ENCODE measurements at places on chromosomes 16 and 17.

DNA sequence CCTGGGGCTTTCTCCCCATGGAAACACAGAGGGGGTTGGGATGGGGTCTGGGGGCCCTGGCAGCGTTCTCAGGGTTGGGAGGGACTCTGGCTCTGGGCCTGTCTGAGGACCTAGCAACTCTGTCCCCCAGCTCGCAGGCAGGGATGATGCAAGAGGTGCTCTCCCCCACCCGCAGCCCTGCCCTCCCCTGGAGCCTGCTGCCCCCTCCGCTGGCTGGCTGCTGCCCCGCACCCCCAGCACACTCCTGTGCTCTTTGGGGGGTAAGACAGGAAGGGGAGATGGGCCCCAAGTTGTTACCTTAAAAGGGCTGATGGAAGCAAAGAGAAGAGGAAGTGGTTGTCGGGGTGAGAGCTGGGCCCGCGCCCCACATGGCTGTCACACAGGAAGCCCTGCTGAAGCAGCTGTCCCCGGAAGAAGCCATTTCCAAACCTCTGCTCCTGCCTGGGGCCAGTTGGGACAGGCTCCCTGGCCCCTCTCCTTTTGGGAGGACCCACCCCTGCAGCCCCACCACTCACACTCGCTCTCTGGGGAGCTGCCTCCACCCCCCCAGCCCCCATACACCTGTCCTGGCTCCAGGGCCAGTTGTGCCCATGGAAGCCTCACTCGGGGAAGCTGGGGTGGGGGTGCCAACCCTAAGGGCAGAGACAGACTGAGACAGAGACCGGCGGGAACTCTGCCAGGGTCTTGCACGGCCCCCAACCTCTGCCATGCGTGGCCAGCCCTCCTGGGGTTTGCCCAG is 2.5 kb downstream of the CORO1A start:
- no peak for DNase-seq

DNA sequence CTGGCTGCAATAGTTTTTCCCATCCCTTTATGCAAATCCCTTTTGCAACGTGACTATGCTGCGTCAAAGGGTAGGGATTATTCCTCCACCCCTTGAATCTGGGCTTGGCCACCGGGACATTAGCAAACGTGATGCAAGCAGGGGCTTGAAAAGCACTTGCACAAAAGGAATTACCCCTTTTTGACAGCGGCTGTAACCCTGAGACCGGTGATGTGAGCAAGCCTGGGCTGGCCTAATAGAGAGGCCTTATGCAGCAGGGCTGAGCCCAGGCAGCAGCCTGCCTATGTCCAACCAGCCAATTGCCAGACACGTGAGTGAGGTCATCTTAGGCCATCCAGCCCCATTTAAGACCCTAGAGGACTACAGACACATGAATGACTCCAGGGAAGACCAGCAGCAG is 30.4 kb upstream of the PAFAH1B1 start:
- DNase-seq = no peak

GRCh38 chr16:29312835-29313558 is 93.5 kb downstream of the NPIPB11 start:
- DNase-seq = no peak

- DNase-seq = no peak
These were observed 133.6 kb downstream of the AATF start for GRCh38 chr17:37082311-37082860.

DNA sequence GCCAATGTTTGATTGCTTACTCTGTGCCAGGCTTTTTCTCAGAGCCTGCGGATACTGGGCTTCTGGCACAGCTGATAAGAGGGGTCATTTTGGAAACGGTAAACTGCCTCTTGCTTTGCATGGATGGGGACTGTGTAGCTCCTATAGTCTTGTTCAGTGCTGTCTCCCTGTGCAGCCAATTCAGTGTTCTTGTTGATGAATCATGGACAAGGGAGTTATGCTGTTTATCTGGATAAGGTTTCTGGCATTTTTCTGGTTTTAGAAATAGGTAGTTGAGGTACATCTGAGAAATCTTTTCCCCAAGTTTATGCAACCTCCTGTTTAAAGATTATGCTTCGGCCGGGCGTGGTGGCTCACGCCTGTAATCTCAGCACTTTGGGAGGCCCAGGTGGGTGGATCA is 16.7 kb upstream of the TANGO6 start:
- DNase-seq = no peak

DNA sequence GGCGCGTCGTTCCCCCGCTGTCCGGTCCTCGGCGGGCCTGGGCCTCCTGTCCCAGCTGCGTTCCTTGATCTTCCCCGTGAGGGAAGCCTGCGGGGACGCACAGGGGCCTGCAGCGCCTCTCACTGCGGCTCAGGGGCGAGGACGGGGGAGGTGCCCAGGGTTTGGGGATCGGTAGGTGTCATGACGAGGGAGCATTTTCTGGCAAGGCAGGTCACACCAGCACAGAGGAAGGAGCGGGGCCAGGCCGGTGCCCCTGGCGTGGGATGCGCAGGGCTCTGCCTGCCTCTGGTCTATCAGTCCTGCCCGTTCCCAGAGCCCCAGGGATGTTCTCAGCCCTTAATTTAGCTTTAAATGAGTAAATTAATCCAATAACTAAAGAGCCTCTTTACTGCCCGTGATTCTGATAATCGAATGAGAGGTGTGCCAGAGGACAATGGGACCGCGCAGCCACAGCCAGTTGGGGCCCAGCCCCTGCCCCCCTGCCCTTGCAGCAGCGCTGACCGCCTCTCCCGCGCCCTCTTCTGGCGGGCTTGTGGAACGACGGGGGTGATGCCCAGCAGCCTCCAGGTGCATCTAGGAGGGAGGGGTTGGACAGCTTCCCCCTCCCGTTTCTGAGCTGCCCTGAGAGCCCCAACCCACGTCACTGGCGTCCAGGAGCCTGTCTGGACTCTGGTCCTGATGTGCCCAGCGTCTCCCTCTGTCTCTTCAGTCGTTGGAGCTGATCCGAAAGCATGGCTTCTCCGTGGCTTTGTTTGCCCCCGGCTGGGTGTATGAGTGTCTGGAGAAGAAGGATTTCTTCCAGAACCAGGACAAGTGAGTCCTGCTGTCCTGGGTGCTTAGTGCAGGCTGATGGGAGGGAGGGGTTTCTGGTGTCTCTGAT is 7.9 kb downstream of the ENGASE start:
- peak; percentile 32 for DNase-seq

DNA sequence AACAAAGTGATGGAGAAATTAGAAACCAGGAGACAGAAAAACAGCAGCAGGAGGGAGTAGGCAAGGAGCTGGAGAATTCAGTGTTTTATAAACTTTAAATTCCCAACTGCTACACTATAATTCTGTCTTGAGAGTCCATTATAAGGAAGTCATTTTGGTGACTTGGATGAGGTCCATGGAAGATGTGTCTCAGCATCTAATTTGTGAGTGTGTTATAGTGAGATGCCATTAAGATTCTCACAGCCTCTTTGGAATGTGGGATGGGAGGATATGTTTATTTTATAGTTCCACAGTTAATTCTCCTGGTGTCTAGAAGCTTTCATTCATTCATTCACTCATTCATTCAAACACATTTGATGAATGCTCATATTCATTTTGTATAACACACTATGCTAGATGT is 206.0 kb upstream of the MYOCD start:
- no peak for DNase-seq

DNA sequence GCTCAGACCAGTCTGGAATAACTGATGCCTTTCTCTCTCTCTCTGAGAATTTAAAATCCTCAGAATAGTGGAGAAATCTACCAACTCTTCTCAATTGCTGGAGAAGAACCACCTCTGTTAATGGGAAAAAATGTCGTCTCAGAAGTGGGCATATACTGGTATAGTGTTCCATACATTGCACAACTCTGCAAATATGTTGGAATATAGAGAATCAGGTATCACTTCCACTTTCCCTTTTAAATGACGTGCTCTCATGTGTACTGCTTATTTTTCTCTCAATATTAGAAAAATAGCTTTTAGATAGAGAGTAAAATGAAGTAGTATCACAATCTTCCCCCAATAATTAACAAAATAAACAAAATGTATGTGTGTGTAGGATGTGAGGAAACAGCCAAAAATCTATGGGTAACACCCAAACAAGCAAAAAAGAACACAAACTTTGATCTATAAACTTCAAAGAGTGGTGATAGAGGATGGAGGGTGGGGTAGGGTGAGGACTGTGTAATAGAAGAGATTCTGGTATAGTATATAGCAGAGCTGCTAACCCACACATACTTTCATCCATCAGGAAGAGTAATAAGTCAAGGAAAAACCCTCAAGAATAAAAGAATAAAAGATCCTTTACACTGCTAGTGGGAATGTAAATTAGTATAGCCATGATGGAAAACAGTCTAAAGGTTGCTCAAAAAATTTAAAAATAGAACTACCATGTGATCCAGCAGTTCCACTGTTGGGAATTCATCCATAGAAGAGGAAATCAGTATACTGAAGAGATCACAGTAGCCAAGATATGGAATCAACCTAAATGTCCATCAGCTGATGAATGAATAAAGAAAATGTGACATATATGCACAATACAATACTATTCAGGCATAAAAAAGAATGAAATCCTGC is 46.9 kb downstream of the NFATC3 start:
- no peak for DNase-seq

DNA sequence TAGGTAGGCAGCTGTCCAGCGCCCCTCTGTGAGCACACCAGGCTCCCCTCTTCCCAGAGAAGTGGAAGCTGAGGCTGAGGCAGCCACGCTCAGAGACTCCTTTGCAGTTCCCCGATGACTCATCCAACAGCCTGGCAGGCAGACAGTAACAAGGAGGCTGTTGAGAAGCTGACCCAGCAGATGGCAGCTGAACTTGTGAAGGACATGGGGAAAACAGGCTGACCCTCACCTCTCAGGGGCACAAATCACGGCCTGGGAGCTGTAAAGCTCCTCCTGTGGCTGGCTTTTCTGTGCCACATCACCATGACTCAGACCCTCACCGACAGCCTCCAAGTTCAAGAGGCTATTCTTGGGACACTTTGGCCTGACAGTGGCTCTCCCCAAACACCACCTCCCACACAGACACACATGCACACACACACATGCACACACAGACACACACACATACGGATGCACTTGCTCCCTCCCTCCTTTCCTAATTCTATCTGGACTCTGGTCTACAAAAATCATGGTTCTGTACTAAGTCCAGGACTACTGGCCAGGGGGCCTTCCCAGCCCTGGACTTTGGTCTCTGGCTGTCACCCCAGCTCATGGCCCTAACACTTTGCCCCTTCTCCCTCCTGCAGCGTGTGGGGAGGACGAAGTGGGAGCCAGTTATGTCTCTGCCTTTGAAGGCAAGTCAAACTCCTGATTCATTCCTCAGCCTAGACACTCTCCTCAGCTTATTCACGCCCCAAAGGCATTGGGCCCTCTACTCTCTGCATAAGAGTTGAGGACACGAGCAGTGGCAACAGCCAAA is 23.2 kb downstream of the MAP3K14 start:
- DNase-seq = no peak

DNA sequence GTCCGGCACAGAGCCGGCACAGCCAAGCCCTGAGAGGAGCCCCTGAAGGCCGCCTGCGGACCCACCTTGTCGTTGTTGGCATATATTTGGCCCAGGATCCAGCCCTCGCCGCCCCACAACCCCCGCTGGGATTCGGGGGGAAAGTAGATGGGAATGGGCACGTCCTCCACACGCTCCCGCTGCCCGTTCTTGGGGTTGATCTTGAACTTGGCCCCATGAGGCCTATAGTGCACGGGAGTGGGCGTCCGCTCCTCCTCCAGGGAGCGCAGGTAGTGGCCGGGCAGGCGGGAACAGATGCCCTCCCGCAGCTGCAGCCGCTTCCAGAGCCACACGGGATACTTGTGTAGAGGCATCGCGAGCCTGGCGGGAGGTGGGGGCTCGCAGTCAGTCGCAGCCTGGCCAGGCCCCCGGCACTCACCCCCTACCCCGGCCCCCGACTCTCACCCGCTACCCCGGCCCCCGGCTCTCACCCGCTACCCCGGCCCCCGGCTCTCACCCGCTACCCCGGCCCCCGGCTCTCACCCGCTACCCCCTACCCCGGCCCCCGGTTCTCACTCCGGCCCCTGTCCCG is 387 bp downstream of the MRPL28 start:
- DNase-seq = no peak

GRCh38 chr17:29683481-29683880 is 60.8 kb upstream of the CORO6 start:
- no peak for DNase-seq

DNA sequence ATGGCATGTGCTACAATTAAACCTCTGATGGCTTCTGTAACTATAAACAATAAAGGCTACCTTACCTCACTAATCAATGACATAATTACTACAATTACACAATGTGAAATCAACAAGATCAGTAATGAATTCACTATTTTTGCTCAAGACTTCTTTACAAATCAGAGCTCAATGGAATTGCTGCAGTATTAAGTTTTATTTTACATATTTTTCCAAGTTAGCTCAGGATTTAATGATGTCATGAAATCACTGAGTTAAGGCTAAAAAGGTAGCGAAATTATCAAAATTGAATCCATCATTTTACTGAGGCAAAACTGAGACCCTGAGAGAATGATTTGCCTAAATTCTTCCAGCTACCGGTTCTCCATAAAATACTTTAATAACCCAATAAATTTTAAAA is 21.8 kb downstream of the ABCA5 start:
- DNase-seq = no peak

DNA sequence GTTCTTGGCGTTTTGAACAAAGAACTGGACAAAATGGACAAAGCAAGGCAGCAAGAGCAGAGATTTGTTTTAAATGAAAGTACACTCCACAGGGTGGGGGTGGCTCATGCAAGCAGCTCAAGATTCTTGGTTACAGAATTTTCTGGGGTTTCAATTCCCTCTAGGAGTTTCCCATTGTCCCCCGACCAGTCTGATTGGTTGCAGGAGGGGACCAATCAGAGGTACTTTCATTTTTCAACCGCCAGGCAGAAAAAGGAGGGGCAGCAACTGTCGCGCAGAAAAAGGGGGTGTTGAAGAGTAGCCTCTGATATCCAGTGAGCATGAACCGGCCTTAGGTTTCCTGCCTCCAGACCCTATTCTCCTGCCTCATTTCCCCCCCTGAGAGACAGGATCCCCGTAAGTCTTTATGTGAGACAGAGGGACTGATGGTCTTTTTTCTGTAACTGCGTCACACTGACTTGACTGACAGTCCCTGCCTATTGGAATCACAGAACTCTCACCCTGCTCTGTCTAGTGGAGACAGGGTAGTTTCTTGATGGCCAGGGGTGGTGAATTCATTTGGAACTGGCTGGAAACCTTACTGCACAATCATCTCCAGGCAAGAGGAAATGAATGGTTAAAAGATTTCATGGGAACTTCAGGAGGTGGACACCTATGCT is 59.4 kb upstream of the ALOX12 start:
- DNase-seq = no peak

- peak; percentile 15 for DNase-seq
These were observed 4.9 kb downstream of the TNRC6C start for GRCh38 chr17:77963441-77963840.

All from NCI-H2227 treated with DMSO at 0.1 percent for 48 hours (cell line).